ENCODE measurements at places on chromosomes 3 and 15.

GRCh38 chr3:107679921-107680320, 157.2 kb downstream of the BBX start:
- no peak for DNase-seq

DNA sequence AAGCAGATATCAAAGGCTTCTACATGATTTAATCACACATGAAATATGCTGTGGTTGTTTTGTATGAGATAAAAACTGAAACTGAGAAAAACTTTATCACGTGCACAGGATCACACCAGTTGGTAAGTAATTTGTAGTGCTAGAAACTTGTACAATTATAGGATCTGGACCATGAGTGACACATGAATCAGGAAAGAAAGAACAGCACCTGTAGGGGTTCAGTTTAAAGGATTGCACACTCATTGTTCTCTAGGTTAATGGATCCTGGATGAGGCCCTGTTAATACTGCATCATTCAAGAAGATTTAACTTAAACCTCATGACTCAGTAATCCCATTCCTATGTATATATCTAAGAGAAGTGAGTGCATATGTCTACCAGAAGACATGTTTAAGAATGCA, 87.9 kb downstream of the STT3B start:
- no peak for DNase-seq

- peak; percentile 56 for DNase-seq
Measured at GRCh38 chr15:74956648-74957475, at the start of gene RPP25. Gene RPP25, minus strand, starts transcription at chr15:74956772. Its CDS starts 189 bp downstream, at chr15:74956583.

GRCh38 chr3:61537366-61537765, 24.0 kb upstream of the PTPRG start:
- no peak for DNase-seq

- no peak for DNase-seq
Measured at GRCh38 chr3:141405025-141405424, 36.7 kb downstream of the ZBTB38 start.

DNA sequence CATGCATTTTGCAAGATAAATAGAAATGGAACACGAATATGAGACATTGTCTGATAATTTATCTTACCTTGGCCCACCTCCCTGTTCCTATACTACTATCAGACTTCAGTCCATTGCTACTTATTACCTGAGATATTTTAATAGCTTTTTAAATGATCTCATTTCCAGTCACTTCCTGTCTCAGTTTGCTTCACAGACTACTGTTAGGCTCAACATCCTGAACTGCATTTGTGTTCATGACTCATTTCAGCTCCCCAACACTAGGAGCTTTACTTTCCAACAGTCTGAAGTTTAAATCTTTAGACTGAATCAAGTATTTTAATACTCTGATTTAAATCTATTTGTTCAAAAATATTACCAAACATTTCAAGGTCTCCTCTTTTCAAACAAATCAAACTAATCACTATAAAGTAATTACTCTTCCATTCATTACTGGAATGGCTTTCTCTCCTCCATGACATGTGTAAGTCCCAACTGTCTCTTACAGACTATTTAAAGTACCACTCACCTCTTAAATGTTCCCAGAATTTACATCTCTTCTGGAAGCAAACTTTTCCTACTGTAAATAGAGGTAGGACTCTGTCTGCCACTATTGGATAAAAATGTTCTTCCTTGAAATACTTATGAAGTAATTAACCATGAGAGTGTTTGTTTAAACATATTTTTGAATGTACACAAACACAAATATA, 1277.6 kb downstream of the ZPLD1 start:
- DNase-seq = no peak

DNA sequence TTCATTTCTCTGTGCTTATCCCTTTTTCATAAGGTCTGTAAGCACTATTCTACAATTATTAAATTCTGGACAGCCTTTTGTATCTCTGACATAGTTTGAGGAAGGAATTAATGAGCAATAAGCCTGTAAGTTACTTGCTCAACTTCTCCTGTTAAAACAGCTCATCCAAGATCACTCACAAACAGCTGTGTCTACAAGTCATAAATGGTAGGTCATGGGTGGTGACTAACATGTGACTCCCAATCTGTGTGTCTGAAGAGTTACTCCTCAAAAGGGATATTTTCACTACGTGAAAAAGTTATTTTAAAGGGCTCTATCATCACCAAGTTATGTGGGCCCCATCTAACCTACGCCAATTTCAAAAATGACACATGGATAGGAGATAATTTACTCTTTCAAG, 145.2 kb upstream of the CBLB start:
- DNase-seq = no peak

- DNase-seq = no peak
Measured at GRCh38 chr15:56942118-56942517, 23.7 kb downstream of the TCF12 start.

- DNase-seq = no peak
Measured at GRCh38 chr15:75942464-75942863, 38.8 kb downstream of the FBXO22 start.

DNA sequence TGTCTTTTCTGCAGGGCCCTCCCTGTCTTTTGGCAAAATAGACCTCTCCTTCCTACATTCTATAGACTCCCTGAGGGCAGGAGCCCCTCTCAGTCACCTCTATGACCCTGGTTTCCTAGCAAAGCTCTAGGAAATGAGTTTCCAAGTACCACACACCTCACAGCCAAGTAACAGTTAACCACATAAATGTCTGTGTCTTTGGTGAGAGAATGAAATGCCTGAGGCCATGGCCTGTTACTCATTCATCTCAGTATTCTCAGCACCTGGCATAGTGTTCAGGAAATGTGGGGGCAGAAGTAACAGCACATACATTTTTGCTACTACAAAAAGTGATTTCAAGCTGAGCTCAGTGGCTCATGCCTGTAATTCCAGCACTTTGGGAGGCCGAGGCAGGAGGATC, 21.0 kb downstream of the RFT1 start:
- DNase-seq = no peak

DNA sequence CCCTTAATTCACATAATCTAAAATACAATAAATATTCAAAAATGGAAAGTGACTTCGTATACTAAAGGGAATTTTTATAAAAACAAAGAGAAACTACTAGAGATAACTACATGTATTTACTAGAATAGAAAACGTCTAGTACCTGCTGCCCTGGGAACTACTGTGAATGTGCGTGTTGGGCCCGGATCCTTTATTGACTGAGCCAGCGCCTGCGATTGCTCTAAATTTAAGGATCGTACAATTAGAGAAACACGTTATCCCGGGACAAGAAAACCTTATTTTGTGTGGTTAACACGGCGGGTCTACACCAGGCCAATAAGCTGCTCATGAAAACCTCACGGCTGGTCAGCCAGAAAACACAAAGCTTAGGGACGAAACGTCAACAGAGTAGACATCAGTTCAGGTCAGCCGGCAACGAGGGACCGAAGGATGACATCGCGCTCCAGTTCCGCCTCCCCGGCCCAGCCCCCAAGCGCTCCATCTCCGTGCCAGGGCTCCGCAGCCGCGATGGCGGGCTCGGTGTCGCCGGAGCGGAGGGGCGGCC, 555 bp downstream of the TM2D3 start:
- no peak for DNase-seq

DNA sequence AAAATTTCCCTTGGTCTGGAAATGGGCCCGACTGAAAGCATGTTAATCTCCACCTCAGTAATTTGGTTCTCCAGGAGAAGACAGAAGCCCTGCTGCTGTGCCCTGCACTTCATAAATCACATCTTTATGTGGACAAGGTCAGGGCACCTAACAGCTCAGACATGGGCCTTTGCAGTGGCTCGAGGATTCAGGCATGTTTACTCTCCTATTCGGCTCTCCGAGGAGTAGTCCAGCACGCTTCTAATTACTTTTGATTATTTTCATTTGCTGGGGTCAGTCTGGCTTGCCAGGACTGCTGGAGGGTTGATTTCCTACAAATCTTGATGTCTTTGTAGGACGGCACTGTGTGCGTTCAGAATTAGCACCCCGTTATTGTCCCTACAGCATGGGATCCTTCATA, 511.2 kb downstream of the MECOM start:
- no peak for DNase-seq

- DNase-seq = no peak
Measured at GRCh38 chr3:190380184-190380583, 7.8 kb upstream of the CLDN16 start.

GRCh38 chr3:13268961-13269441, 151.1 kb downstream of the NUP210 start:
- DNase-seq = no peak

GRCh38 chr3:171574556-171575240, 114.5 kb upstream of the TNIK start:
- no peak for DNase-seq

GRCh38 chr3:189507856-189508255, 123.3 kb upstream of the TP63 start:
- no peak for DNase-seq

DNA sequence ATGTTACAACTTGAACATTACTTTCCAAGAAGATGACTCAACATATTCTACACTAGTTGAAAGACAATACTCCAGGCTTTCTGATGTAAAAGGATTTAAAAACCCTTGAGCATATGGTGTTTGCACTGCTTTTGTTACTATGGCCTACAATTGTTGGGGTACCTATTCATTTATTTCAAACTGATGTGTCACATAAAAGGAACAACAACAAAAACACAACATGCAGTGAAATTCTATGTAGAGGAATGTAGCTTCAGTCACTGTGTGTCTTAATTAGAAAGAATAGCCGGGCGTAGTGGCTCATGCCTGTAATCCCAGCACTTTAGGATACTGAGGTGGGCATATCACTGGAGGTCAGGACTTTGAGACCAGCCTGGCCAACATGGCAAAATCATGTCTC, 1.6 kb downstream of the SPATA16 start:
- no peak for DNase-seq

DNA sequence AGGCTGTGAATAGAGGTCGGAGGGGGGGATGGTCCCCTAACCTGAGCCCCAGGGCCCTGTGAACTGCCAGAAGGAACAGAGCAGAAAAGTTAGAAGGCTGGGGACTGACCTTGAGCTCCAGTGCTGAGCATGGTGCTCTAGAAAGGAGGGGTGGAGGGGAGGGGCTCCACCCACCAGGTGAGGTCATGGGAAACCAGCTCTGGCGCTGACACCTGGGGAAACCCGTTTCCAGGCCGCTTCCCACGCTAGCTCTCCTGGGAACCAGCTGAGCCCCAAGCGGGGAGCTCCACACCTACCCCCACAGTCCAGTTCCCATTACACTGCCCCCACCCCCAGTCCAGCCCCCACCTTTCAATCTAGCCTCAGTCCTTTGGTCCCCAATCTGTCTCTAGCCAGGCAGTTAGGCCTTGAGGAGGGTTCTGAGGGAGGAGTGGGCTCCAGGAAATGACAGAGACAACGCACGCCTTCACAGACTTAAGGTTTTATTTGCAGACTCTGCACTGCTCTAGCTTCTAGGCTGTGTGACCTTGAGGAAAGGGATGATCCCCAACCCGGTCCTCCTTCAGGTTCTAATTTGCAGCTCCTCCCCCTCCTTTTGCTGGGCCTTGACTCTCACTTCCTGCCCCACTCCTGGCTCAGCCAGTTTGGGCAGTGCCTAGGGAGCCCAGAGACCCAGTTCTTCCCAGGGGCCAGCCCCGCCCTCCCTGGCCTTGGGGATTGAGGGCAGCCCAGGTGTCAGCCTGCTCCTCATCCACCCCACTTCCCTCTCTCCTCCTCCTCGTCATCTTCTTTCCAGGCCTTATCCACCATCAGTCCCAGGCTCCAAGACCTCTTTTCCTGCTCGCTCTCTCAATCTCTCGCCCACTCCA, 2.1 kb downstream of the RHOV start:
- DNase-seq = no peak

GRCh38 chr3:129360171-129360611, 68.2 kb downstream of the EFCAB12 start:
- DNase-seq = no peak

GRCh38 chr3:193870376-193871219, 265.4 kb upstream of the HES1 start:
- no peak for DNase-seq

DNA sequence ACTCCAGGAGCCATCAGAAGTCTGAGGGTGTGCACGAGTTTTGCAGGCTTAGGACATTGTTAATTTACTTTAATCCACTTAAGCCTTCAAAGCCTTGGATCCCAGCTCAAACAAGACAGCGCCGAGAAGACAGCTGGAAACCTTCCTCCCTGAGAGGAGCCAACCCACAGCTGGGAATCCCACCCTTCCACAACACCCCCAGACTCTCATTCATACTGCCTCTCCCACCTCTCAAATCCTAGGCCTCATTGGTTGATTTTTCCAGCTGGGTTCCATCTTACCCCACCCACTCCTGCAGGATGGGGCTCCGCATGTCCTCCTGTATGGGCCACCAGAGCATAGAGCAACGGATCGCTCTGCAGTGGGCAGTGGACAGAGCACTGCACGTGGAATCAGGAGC, 80.4 kb downstream of the SEMA5B start:
- no peak for DNase-seq

GRCh38 chr3:65402597-65402996, 636.1 kb downstream of the MAGI1 start:
- DNase-seq = no peak

DNA sequence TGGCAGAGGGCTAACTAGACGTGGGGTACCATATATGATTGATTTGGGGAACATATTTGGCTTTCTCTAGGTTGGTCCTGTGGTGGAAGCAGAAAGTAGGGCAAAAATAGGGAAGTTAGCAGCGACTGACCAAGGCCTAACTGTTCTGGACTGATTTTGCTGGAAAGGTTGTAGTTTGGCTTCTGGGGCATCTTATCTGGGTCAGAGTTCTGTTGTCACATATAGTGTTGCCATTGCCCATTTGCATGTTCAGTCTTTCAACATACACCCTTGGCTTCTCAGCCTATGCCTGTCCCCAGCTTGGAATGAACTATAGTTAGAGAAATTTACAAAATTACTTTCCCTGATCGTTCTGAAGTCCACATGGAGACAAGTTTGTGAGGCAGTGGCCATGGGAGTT, 426.5 kb downstream of the TBC1D5 start:
- DNase-seq = no peak

DNA sequence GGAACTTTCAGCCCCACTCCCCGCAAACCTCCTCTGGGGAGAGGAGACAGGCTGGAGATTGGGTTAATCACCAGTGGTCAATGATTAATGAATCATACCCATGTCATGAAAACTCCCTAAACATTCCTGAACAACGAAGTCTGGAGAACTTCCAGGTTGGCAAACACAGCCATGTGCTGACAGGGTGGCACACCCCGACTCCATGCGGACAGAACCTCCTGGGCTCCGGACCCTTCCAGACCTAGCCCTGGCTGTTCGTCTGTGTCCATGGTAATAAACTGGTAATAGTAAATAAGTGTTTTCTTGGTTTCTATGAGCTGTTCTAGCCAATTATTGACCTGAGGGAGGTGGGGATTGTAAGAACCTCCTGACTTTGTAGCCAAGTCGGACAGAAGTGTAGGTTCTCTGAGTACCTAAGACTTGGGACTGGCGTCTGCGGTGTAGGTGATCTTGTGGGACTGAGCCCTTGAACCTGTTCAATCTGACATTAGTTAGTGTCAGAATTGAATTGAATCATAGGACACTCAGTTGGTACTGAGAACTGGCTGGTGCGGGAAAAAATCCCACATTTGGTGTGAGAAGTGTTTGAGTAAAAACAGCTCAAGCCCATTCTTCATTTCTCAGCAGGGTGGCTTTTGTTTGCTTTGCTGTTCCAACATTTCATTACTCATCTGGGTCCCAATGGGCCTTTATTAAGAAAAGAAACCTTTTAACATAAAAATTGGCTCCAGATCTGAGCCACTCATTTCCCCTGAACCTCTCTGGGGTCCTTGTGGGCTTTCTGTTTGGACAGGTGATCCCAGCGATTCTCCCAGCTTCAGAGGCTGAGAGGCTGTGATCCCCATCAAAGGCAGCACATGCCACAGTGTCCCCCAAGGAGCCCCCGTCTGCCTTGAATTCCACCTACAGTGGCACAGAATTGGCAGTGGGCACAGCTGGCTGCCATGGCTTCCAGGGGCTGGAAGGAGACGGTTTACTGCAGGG, 151.0 kb downstream of the TJP1 start:
- DNase-seq = no peak

- DNase-seq = no peak
Measured at GRCh38 chr15:67807141-67807540, 18.2 kb upstream of the SKOR1 start.

Measured in neural crest cell (in vitro differentiated cells).